CD4-positive, alpha-beta T cell treated with Interleukin-15 for 4 hours (primary cell): ENCODE measurements at places on chromosomes 4 and X.

DNA sequence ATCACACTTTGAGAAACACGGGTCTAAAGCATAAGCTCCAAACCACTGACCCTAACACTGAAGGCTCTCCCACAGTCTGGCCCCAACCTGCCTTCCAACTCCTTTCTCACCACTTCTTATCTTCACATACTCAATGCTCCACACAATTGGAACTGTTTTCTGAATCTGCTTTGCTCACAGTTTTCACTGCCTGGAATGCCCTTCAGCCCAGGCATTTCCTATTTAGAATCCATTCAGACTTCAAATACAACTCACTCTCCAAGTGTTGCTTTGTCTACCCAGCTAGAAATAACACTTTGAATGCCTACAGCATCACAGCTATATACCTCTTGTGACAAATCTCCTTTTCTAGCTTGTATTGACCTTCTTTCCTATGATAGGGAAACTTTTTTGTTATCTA, 10.2 kb downstream of the OTUD4 start:
- no peak for DNase-seq

GRCh38 chr4:82171531-82172155, 202.1 kb downstream of the HNRNPD start:
- no peak for DNase-seq

- no peak for DNase-seq
These were observed 13.9 kb downstream of the FNIP2 start for GRCh38 chr4:158782551-158783360.

DNA sequence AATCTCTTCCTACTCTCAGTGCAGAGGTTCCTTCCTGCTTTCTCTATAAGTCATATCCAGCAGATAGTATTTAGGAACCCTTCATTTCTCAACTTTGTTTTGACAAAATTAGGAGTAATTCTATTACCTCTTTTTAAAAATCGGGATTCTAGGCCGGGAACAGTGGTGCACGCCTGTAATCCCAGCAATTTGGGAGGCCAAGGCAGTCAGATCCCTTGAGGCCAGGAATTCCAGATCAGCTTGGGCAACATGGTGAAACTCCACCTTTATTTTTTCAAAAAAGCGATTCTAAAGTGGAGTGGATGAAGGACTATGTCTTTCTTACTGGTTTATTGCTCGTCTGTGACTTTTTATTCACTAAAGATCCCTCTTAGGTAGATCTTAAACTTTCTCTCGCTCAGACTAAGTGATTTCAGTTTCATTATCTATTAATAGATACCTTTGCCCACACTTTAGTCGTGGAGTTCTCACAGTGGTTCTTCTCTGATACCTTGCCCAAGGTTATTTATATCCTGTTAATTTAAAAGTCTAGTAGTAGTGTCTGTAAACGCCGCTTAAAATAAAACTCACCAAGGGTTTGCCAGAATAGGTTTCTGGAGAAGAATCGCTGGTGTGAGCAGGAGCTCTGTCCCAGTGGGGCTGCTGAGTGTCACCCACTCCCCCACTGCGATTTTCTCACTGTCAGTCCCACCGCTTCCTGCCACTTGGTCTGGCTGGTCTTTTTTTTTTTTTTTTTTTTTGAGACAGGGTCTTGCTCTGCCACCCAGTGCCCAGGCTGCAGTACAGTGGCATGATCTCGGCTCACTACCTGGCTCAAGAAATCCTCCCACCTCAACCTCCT, 27.0 kb upstream of the TMEM131L start:
- peak; percentile 46 for DNase-seq

- peak; percentile 7 for DNase-seq
These were observed at the start of gene STS for GRCh38 chrX:7147413-7147977. Gene STS (plus strand): TSS chrX:7147712. CDS start chrX:7253200, 105,488 bp downstream.

DNA sequence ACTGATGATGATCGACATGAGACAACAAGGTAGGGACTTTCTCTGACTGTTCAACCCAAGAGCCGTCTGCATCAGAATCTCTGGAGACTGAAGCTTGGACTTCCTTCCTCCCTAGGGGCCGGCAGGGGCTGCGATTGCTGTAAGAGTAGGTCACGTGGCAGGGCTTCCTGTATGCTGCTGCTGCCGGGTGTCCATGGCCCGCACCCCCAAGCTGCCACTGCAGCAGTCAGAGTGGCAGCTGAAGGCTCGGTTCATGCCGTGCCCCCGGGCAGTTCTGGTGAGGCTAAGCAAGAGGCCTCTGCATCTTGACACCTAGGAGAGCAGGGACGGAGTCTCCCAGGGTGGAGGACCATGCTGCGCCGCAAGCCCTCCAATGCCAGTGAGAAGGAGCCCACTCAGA, at the start of gene SASH3:
TSS of gene SASH3 (plus strand) at position 203 of the 400 bp plus-strand sequence. CDS start at position 352, 149 bp downstream.
- peak; percentile 60 for DNase-seq
